ENCODE measurements at places on chromosomes 4 and X. TPM values are rescaled to one million over a fixed set of nuclear protein-coding genes. Genes with fewer than 3 reads are reported as not detected.

CORIN gene
- total RNA-seq: 3.3 TPM

HHIP gene
- total RNA-seq: 0.75 TPM

UBA6 gene
- total RNA-seq: 23.9 TPM

DNA sequence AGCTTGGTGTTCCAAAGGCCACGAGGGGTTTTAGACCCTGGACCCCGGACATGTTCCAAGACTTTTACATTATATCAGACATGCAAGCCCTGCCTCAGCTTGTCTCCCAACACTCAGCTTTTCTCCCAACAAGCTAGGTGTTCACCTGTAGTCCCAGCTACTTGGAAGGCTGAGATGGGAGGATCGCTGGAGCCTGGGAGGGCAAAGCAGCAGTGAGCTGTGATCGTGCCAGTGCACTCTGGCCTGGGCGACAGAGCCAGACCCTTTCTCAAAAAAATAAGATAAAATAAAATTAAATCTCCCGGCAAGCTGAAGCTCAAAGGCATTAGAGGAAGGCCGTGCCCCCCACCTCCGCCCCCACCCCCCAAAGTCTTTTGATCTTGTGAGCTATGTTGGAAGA is 13.7 kb downstream of the CTAG1A start:
- H3K4me1 ChIP-seq: no peaks in the 10 kb centered on the region
- no peak overlapping the region for H3K27ac ChIP-seq
- no peaks in the 10 kb centered on the region for H3K36me3 ChIP-seq

PF4V1 gene
- total RNA-seq: not detected

CENPC gene
- 16.1 TPM for total RNA-seq

UGT2A2 gene
- not detected for total RNA-seq

APLN gene
- 0.99 TPM for total RNA-seq

PWWP3B gene
- total RNA-seq: 0.23 TPM

GRCh38 chr4:26692014-26692726 is 108.3 kb downstream of the TBC1D19 start:
- H3K27ac ChIP-seq: no peak overlapping the region
- H3K27me3 ChIP-seq: no peaks in the 10 kb centered on the region
- no peak for DNase-seq
- H3K4me3 ChIP-seq: no peak overlapping the region

CYSLTR1 gene
- total RNA-seq: 32.4 TPM

DNA sequence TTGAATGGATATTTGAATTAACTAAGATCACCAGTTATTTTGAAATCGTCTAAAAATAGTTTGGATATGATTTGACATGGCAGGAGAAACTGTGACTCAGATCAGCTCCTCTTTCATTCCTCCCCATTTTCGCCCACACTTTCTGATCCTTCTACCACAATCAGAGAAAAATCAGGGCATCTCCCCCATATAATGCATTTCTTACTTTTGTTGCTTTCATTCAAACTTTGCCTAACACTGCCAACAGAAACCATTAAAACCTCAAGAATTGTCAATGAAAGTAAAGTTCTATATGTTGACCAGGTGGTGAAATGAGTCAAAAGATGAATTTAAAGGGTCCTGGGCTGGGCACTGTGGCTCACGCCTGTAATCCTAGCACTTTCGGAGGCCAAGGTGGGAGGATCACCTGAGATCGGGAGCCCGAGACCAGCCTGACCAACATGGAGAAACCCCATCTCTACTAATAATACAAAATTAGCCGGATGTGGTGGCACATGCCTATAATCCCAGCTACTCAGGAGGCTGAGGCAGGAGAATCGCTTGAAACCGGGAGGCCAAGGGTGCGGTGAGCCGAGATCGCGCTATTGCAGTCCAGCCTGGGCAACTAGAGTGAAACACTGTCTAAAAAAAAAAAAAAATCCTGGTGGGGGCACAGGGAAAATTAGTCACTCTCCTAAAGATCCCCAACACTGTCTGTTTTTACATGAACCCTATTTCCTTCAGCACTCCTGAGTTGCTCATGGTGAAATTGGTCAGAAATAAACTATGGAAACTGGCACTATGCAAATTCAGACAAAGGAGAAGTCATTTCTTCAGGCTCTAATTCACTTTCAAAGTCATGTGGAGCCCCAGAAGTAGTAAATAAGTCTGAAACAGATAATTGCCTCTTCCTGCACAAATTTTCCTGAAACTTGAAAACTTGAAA is 122.8 kb upstream of the NOCT start:
- no peak overlapping the region for H3K4me3 ChIP-seq
- peaks cover 1% of the 10 kb centered on the region for H3K4me1 ChIP-seq
- no peaks in the 10 kb centered on the region for H3K36me3 ChIP-seq
- H3K27ac ChIP-seq: no peak overlapping the region
- no peak for DNase-seq
- no peaks in the 10 kb centered on the region for H3K27me3 ChIP-seq

FGD1 gene
- total RNA-seq: 11.4 TPM

DNA sequence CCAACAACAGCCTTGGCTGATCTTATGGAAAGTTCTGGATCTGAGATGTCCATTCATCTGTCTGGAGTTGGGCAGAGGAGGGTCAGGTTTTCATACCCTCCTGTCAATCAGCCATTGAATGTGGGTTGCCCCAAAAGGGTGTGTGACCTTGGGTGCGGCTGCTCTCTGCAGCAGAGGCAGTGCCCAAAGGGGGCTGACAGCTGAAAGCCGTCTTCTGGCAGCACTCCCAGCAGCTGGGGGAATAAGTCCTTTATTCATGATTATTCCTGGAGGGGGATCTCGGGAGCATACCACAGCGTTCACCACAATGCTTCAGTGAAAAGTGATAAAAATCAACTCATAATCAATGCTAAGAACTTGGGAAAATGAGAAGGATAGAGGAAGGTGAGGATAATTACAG is 54.7 kb downstream of the OTC start:
- no peaks in the 10 kb centered on the region for H3K27me3 ChIP-seq
- DNase-seq: no peak
- no peaks in the 10 kb centered on the region for H3K36me3 ChIP-seq

- H3K4me3 ChIP-seq: peak overlapping the region; percentile 50
- H3K36me3 ChIP-seq: no peaks in the 10 kb centered on the region
- H3K27me3 ChIP-seq: peaks cover 15% of the 10 kb centered on the region
These were observed 919 bp downstream of the SOWAHD start for GRCh38 chrX:119759248-119759766.

CSN1S1 gene
- not detected for total RNA-seq

GRCh38 chr4:70815370-70815769 is 24.3 kb downstream of the GRSF1 start:
- H3K4me1 ChIP-seq: no peaks in the 10 kb centered on the region
- no peak overlapping the region for H3K27ac ChIP-seq
- no peak for DNase-seq
- no peak overlapping the region for H3K4me3 ChIP-seq
- H3K27me3 ChIP-seq: no peaks in the 10 kb centered on the region

GRCh38 chrX:38880296-38880854 is 79.1 kb downstream of the MID1IP1 start:
- H3K36me3 ChIP-seq: no peaks in the 10 kb centered on the region
- no peak overlapping the region for H3K27ac ChIP-seq
- DNase-seq: no peak
- H3K4me1 ChIP-seq: peaks cover 3% of the 10 kb centered on the region
- H3K27me3 ChIP-seq: no peaks in the 10 kb centered on the region

DCLK2 gene
- total RNA-seq: 22.5 TPM

TSPAN5 gene
- 9.1 TPM for total RNA-seq

GRCh38 chr4:2862528-2862927 is 18.9 kb downstream of the ADD1 start:
- H3K4me3 ChIP-seq: no peak overlapping the region
- H3K4me1 ChIP-seq: peaks cover 100% of the 10 kb centered on the region
- no peaks in the 10 kb centered on the region for H3K27me3 ChIP-seq
- DNase-seq: no peak
- H3K36me3 ChIP-seq: no peaks in the 10 kb centered on the region

CLGN gene
- 2.8 TPM for total RNA-seq

DNA sequence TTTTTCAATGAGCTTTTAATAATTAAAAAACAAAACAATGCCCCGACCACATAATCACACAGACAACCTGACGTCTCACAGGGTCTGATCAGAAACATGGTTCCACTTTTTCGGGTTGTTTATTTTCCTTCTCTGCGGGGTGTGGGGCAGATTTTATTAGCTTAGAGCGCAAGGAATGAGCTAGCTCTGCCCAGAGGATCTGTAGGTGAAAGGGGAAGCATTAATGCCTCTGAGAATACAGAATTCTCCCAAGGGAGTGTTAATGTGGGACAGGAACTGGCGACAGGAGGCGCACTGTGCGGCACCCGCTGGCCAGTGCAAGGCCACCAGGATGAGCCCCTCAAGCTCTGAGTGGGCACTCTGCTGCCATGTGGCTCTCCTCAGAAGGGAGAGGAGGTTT is 181.5 kb downstream of the TSPAN5 start:
- H3K4me3 ChIP-seq: no peak overlapping the region
- H3K27me3 ChIP-seq: no peaks in the 10 kb centered on the region
- peak; percentile 80 for DNase-seq
- no peaks in the 10 kb centered on the region for H3K36me3 ChIP-seq
- no peaks in the 10 kb centered on the region for H3K4me1 ChIP-seq

MGAT4D gene
- not detected for total RNA-seq

- H3K4me1 ChIP-seq: peaks cover 9% of the 10 kb centered on the region
- no peak for DNase-seq
- H3K27ac ChIP-seq: no peak overlapping the region
- H3K27me3 ChIP-seq: no peaks in the 10 kb centered on the region
- H3K4me3 ChIP-seq: no peak overlapping the region
- no peaks in the 10 kb centered on the region for H3K36me3 ChIP-seq
These were observed 143.9 kb downstream of the BCOR start for GRCh38 chrX:39953879-39954278.

- H3K4me3 ChIP-seq: no peak overlapping the region
- no peak overlapping the region for H3K27ac ChIP-seq
- H3K36me3 ChIP-seq: no peaks in the 10 kb centered on the region
- H3K27me3 ChIP-seq: no peaks in the 10 kb centered on the region
- no peaks in the 10 kb centered on the region for H3K4me1 ChIP-seq
These were observed 71.6 kb downstream of the AMOT start for GRCh38 chrX:112769034-112769433.

- H3K27me3 ChIP-seq: no peaks in the 10 kb centered on the region
- H3K36me3 ChIP-seq: no peaks in the 10 kb centered on the region
- H3K4me3 ChIP-seq: no peak overlapping the region
These were observed 70.6 kb upstream of the TLL1 start for GRCh38 chr4:165802452-165802851.

GRCh38 chr4:121789960-121790829 is 10.9 kb upstream of the EXOSC9 start:
- H3K4me3 ChIP-seq: no peak overlapping the region
- no peaks in the 10 kb centered on the region for H3K36me3 ChIP-seq
- H3K27me3 ChIP-seq: no peaks in the 10 kb centered on the region
- no peak for DNase-seq
- H3K4me1 ChIP-seq: no peaks in the 10 kb centered on the region

DNA sequence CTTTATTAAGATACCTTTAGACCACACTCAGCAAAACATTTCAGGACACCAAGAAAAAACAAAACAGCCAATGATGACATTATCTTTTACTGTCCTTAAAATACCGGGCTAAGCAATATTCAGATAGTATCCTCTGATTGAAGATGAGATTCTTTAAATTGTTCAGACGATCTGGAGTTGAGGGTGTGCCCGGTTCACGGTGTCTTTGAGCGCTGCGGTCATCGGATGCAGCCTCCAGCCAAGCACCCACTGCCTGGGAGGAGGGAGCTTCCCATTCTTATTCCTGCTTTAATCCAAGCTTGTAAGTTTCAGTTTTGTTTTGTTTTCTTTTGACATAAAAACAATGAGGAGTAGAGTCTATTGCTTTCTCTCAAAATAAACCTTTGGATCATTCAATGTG is 14.1 kb downstream of the FAM149A start:
- DNase-seq: peak; percentile 21
- no peak overlapping the region for H3K27ac ChIP-seq
- no peaks in the 10 kb centered on the region for H3K36me3 ChIP-seq
- H3K4me1 ChIP-seq: no peaks in the 10 kb centered on the region
- no peak overlapping the region for H3K4me3 ChIP-seq

- H3K27me3 ChIP-seq: no peaks in the 10 kb centered on the region
- H3K4me3 ChIP-seq: no peak overlapping the region
- H3K27ac ChIP-seq: no peak overlapping the region
- no peaks in the 10 kb centered on the region for H3K4me1 ChIP-seq
These were observed 8.7 kb downstream of the FTHL17 start for GRCh38 chrX:31063114-31063513.

- H3K4me3 ChIP-seq: no peak overlapping the region
- no peaks in the 10 kb centered on the region for H3K36me3 ChIP-seq
- no peaks in the 10 kb centered on the region for H3K27me3 ChIP-seq
- no peak overlapping the region for H3K27ac ChIP-seq
- peaks cover 26% of the 10 kb centered on the region for H3K4me1 ChIP-seq
- peak; percentile 21 for DNase-seq
These were observed 2.8 kb downstream of the APLN start for GRCh38 chrX:129651756-129652564.

MPC1L gene
- total RNA-seq: not detected

GRCh38 chrX:115067812-115068211 is 50.4 kb upstream of the IL13RA2 start:
- peak overlapping the region; percentile 10 for H3K27ac ChIP-seq
- no peak overlapping the region for H3K4me3 ChIP-seq
- H3K27me3 ChIP-seq: no peaks in the 10 kb centered on the region
- no peak for DNase-seq

MAGEA2B gene
- not detected for total RNA-seq

GRCh38 chr4:186536285-186536684 is 19.1 kb downstream of the MTNR1A start:
- DNase-seq: no peak
- no peak overlapping the region for H3K27ac ChIP-seq
- no peaks in the 10 kb centered on the region for H3K4me1 ChIP-seq
- no peaks in the 10 kb centered on the region for H3K27me3 ChIP-seq

DNA sequence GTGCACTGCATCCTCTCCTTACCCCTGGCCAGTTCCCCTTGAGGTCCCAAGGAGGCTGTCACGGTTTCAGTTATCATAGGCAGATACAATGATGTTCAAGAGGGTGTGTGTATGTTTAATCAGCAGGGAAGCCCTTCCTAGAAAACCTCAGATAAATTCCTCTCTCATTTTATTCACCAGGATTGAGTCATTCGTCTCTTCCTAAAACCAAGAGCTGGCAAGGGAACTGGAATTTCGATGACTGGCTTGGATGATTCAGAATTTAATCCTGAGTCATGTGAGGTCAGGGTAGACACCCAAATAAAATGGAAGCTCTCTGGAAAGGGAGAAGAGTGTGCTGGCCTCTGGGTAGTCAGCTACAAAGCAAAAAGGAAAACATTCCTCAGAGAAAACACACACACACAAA is 106.2 kb upstream of the RAPGEF2 start:
- H3K27me3 ChIP-seq: no peaks in the 10 kb centered on the region
- H3K36me3 ChIP-seq: no peaks in the 10 kb centered on the region
- peak overlapping the region; percentile 28 for H3K27ac ChIP-seq
- no peak for DNase-seq

GRCh38 chr4:81635739-81636138 is 164.0 kb upstream of the RASGEF1B start:
- H3K27me3 ChIP-seq: no peaks in the 10 kb centered on the region
- DNase-seq: no peak
- no peak overlapping the region for H3K4me3 ChIP-seq
- H3K27ac ChIP-seq: no peak overlapping the region
